Large intestine (tissue), 12 donors: ENCODE measurements at places on chromosomes 5 and 9. TPM values are rescaled to one million over a fixed set of nuclear protein-coding genes. Genes with fewer than 3 reads are reported as not detected.
A peak's percentile ranks its signal among the peaks of the same experiment; 100 is the strongest.

- DNase-seq: no peak
These were observed 17.5 kb downstream of the IPPK start for GRCh38 chr9:92652461-92652860.

DNA sequence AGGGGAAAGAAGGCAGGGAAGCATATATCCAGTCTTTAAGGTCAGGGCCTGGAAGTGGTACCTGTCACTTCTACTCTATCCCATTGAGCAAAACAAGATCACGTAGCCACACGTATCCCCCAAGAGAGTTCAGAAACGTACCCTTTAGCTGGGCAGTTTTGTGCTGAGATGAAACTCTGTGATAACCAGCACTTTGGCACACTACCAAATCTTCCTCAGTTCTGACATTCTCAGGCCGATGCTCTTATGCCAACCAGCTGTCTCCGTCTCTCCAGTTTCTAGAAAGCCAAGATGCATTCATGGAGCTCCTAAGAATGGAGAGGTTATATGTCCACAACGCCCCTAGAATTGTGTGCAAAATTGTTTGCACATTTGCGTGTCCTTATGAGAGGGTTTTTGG is 176.6 kb upstream of the MSX2 start:
- DNase-seq: no peak

DNA sequence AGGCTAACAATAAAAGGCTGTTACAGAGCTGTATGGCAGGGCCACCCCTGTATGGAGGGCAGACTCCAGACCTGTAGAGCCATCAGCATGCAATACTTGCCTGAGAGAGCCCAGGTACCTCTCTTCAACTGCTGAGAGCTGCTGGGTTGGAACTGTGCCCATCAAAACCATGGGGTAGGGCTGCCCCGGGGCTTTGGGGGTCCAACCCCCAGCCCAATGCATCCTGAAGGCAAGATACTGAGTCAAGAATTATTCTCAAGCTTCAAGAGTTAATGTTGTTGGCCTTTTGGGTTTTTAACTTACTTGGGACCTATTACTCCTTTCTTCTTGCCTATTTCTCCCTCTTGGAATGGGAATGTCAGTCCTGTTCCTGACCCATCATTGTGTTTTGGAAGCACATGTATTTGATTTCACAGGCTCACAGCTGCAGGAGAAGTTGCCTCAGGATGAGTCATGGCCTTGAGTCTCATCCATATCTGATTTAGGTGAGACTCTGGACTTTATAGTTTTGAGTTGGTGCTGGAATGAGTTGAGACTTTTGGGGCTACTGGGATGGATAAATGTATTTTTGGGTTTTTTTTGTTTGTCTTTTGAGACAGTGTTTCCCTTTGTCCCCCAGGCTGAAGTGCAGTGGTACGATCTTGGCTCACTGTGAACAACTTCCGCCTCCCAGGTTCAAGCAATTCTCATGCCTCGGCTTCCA is 21.0 kb upstream of the CDK7 start:
- no peak for DNase-seq

GRCh38 chr5:138632900-138633489 is 57.8 kb upstream of the HSPA9 start:
- DNase-seq: peak; percentile 82

DNA sequence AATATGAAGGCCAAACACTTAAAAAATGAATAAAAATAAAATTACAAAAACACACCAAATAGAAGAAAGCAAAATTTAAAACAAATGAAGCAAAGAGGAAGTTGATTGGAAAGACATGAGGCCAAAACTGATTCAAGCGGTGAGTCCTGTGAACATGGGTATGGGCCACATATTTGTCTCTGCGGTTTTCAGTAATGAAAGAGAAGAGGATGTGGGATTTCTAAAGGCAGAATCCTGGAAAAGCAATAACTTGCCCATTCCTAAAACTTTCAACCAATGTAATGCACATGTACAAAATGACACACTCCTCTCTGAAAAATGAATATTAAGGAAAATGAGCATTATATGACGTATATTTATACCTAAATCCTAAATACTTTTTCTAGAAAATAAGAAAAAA is 263.7 kb downstream of the SEMA5A start:
- DNase-seq: no peak

- DNase-seq: no peak
These were observed at the start of gene ADAMTS13 for GRCh38 chr9:133421615-133422542. TSS of gene ADAMTS13 (plus strand) at chr9:133422367. CDS start at chr9:133422444, 77 bp downstream.

GRCh38 chr5:96259151-96259772 is 173.8 kb downstream of the PCSK1 start:
- DNase-seq: no peak

DNA sequence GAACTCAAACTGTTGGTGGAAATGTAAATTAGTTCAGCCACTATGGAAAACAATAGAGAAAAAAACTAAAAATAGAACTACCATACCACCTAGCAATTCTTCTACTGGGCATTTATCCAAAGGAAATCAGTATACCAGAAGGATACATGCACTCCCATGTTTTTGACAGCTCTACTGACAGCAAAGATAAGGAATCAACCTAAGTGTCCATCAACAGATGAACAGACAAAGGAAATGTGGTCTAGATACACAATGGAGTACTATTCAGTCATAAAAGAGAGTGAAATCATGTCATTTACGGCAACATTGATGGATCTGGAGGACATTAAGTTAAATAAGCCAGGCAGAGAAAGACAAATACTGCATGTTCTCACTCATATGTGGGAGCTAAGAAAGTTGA is 21.8 kb upstream of the C9orf40 start:
- DNase-seq: no peak

IFNB1 gene
- not detected for polyA plus RNA-seq

UQCRQ gene
- polyA plus RNA-seq: 258 TPM

SMIM3 gene
- 13.9 TPM for polyA plus RNA-seq

KCNT1 gene
- polyA plus RNA-seq: 0.25 TPM

PCDHB4 gene
- 1.6 TPM for polyA plus RNA-seq
